ENCODE measurements at places on chromosomes 2 and 18.

- DNase-seq, result no peak
Observed at GRCh38 chr2:229689307-229689839, 25.0 kb downstream of the DNER start.

DNA sequence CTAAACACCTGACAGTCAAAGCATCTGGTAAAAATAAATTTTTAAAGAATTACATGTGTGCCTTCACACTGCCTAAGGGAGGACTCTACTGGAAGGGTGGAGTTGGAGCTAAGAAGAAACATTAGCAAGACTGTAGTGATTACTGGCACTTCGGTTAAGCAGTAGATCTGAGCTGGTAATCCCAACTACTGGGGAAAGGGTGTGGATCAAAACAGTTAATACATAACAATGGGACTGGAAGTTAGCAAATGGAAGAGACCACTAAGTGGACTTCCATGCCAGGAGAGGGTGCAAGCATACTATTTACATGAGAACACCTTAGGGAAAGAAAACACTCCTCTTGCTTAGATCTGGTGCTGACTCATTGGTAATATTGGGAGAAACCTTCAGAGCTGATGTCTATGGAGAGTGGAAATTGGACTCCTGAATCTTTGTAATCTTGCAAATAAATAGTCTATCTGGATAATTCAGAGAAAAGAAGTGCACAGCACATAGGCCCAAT is 519.6 kb upstream of the LINC00305 start:
- no peak for DNase-seq

GRCh38 chr2:67186871-67187270 is 210.3 kb upstream of the ETAA1 start:
- no peak for DNase-seq

DNA sequence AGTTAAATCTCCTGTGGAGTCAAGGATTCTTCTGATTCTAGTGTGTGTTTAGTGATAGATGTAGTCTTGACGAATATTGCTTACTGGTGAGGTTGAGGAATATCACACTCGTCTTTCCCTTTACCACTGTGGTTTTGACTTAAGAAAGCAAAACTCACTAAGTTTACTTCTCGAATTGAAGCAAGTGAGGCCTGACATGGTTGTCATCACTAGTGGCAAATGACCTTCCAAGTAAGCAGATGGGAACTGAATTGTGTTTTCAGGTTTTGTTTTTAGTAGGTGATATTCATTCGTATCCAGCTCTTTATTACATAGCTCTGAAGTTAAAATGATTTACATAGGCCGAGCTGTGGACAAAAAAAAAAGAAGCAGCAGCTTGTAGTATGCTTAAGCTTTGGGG is 20.6 kb upstream of the DSG4 start:
- DNase-seq, result no peak

DNA sequence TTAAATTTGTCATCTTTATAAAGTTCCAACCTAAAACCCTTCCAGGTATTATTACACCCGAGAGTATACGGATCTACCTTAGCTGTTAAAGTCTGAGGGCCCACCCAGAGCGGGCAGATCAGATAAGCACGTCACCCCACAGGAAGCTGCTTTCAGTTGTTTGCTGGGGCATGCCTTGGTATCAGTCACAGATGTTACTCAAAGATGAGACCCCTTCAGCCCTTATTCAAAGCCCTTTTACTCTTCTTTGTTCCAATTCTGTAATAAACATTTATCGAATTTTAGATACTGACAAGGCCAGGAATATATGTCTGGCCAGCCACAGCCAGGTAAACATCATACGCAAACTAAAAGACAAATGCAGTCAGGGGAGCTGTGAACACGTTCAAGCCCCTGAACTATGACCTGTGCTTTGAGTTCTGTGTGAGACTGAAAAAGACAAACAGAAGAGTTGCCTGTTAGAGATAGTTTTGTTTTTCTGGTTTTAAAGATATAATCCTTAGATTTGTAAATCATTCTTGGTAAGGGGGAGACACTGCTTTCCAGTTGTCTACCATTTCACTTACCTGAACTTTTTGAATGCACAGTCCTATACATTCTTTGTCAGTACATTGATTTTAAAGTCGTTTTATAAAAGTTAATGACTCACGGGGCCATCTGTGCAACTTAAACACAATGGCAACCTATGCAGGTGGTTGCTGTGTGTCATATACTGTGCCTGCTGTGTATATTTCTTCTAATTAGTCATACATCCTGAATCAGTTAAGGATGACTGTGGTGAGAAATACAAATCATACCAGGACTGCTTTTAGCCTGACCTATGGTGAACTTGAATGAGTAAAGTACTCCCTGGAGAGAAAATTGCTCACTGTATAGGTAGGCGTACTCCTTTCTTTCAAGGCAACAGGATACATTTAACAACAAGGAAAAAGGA is 100.5 kb upstream of the ITPRID2 start:
- no peak for DNase-seq

DNA sequence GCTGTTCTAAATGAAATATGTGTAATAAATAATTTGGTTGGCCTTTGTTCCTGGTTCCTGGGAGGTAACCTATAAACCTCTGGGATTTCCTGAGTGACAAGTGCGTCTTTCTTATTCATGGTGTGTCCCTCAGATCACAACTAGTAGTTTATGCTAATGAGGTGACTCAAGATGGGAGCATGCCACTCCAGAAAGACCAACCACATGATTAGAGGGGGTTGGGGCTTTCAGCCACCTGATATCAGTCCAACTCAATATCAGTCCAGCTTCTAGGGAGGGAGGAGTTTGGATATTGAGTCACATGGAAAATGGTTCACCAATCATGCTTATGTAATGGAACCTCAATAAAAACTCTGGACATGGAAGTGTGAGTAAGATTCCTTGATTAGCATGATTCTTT is 96.6 kb downstream of the QPCT start:
- no peak for DNase-seq

Measured in esophagus squamous epithelium (tissue), 5 donors.